ENCODE measurements at places on chromosomes 12 and 14. TPM values are rescaled to one million over a fixed set of nuclear protein-coding genes. Genes with fewer than 3 reads are reported as not detected.
A peak's percentile ranks its signal among the peaks of the same experiment; 100 is the strongest.

DNA sequence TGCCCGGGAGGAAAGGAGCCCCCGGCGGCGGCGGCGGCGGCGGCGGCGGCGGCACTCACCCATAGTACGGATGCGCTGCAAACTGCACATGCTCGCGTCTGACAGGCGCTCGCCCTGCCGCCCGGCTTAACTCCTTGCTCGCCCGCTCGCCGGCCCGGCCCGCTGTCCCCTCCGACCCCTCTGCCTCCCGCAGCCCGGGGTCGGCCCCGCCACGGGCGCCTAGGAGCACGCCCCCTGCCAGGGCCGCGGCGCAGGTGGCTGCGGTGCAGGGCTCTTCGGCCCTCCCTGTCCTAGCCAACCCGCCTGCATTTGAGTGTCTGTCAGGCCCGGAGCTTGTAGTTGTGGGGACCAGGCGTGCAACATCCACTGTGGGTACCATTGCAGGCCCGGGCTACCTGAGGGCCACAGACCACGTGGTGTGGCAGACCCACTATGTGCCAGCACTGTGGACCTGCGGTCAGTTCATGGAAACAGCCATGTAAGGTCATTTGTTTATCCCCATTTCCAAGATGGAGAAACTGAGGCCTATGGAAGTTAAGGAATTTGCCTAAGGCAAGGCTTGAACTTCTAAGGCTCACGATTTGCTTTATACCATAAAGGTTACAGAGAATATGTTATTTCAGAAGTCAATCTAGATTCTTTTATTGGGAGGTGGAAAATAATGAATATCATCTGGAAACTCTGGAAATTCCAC lies 17.6 kb upstream of the PLEKHH1 start:
- H3K4me1 ChIP-seq, result peaks cover 31% of the 10 kb centered on the region
- H3K27me3 ChIP-seq, result peaks cover 6% of the 10 kb centered on the region
- H3K27ac ChIP-seq, result no peak overlapping the region
- no peaks in the 10 kb centered on the region for H3K36me3 ChIP-seq

Gene BAZ1A
- total RNA-seq, result 19.2 TPM

Gene PPP2R5E
- total RNA-seq, result 22.0 TPM

Gene CMKLR1
- total RNA-seq, result 12.0 TPM

Gene TAS2R43
- 10.8 TPM for total RNA-seq

DNA sequence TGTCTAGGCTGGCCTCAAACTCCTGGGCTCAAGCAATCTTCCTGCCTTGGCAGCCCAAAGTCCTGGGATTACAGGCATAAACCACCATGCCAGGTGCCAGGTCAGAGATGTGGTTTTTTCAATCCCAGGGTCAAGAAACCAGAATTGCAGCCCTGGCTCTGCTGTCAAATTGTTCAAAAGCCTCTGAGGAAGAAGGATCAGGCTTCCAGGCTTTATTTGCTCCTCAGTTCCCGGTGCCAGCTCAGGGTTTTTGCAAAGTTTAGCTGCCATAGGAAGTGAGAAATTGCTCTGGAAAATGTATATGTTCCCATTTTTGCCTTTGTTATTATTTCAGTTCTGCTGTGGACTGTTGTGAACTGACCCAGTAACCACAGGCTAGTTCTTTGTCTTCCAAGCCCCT lies 28.7 kb downstream of the WNT5B start:
- H3K4me3 ChIP-seq, result no peak overlapping the region
- H3K4me1 ChIP-seq, result peaks cover 18% of the 10 kb centered on the region
- DNase-seq, result no peak
- H3K27ac ChIP-seq, result no peak overlapping the region
- peaks cover under 1% of the 10 kb centered on the region for H3K27me3 ChIP-seq

DNA sequence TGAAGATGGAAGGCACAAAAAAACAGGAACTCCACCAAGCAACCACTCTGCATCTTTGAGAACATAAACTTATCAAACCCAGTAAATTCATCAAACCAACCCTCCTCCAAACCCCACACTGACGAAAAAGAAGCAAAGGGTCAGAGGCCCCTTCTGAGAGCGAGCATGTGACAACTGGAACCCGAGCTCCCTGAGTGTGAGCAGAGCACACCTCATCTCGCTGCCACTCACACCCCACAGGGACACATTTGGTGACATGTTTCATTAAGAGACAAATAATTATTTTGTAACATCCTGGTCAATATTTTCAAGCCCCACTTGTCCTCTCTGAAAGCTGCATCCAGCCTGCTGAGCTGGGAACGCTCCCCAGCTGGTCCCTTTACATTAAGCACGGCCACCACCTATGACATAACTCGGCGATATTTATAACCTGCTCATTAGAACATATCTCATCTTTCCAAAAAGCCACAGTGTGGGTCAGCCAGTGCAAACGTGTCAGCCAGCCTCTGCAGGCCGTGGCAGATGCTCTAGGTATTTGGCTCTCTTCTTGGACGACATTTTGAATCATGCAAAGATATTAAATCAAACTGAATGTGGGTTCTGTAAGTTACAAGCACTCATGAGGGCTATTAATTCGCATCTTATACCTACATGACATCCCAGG lies 120.1 kb downstream of the TTC7B start:
- DNase-seq, result no peak
- no peak overlapping the region for H3K4me3 ChIP-seq
- H3K27ac ChIP-seq, result peak overlapping the region; percentile 43

DNA sequence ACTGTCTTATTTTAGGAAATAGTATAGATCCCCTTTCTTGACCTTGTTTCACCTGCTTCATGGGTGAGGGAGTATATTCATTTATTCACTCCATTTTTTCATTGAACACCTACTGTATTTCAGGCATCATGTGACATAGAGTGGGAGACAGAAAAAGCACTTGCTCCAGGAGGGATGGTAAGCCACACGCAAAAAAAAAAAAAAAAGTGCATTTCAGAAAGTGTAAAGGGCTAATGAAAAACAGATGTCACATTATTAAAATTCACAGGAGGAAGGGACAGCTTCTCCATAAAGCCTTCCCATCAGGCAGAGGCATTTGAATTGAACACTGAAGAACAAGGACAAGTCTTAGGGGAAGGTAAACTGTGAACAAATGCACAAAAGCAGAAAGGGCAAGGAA lies 7.5 kb downstream of the SLC8A3 start:
- H3K27me3 ChIP-seq, result no peaks in the 10 kb centered on the region
- H3K36me3 ChIP-seq, result no peaks in the 10 kb centered on the region
- H3K4me1 ChIP-seq, result no peaks in the 10 kb centered on the region

Gene KTN1
- 176 TPM for total RNA-seq

Gene KCTD10
- 32.1 TPM for total RNA-seq

GRCh38 chr12:96828169-96828789 lies 78.8 kb upstream of the NEDD1 start:
- no peaks in the 10 kb centered on the region for H3K27me3 ChIP-seq
- H3K27ac ChIP-seq, result no peak overlapping the region
- no peaks in the 10 kb centered on the region for H3K4me1 ChIP-seq
- no peak for DNase-seq
- no peak overlapping the region for H3K4me3 ChIP-seq

DNA sequence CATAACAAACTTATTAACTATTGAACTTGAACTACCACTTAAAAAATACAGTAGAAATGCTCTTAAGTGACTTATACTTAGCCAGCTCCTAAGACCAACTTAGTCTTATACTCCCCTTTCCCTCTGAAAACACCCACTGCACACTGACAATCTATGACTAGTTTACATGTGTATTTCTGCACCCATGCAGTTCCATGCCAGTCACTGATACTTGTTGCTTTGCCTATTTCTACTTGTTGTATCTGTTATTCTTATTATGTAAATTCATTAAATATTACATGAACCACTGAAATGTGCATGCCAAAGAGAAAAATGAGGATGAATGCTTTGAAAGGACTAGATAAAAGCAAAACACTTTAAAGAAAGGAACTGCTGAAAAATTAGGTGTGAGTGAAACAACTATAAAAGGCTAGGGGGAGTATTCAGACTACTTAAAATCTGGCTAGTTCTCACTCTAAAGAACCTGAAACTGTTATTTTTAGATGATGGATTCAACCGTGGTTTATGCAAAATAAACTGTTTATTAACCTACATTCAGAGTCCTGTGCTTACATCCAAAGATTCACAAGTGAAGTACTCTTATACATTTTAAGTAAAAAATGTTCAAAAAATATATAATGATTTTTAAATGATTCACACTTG lies 74.7 kb downstream of the RPS6KA5 start:
- no peak overlapping the region for H3K4me3 ChIP-seq
- H3K4me1 ChIP-seq, result no peaks in the 10 kb centered on the region
- H3K36me3 ChIP-seq, result no peaks in the 10 kb centered on the region
- H3K27me3 ChIP-seq, result no peaks in the 10 kb centered on the region

DNA sequence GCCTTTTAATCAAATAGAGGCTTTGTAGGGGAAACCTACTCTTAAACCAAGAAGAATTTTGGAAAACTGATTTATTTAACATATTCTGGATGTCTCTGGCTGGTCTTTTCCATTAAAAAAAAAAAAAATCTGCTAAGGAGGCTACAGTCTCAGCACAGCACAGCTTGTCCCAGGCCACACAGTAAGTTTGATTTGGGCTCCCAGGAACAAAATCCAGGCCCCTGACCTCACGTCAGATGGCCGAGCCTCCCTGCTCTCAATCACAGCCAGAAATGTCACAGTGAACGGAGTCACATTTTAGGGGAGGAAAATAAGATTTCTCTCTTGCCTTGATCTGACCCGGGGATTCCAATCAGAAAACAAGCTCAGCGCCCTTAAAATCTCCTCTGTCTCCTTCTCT lies 72.9 kb upstream of the TBX5 start:
- no peaks in the 10 kb centered on the region for H3K36me3 ChIP-seq
- H3K27me3 ChIP-seq, result peaks cover 82% of the 10 kb centered on the region
- no peak overlapping the region for H3K27ac ChIP-seq
- DNase-seq, result no peak

- H3K27ac ChIP-seq, result no peak overlapping the region
- peaks cover 25% of the 10 kb centered on the region for H3K4me1 ChIP-seq
- no peak overlapping the region for H3K4me3 ChIP-seq
- no peak for DNase-seq
- H3K27me3 ChIP-seq, result no peaks in the 10 kb centered on the region
Observed at GRCh38 chr12:94532490-94533422, 73.1 kb upstream of the CEP83 start.

DNA sequence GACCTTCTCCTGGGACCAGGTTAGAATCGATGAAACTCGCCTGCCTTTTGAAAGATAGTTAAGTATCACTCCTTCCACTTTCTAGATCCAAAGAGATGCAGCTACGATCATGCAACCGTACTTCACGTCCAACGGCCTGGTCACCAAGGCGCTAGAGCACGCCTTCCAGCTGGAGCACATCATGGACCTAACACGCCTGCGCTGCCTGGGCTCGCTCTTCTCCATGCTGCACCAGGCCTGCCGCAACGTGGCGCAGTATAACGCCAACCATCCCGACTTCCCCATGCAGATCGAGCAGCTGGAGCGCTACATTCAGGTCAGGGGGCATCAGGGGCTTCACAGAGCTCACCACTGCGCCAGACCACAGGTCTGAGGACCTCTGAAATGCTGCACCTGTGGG lies 51.4 kb downstream of the DYNC1H1 start:
- DNase-seq, result no peak
- no peaks in the 10 kb centered on the region for H3K4me1 ChIP-seq
- H3K4me3 ChIP-seq, result no peak overlapping the region

DNA sequence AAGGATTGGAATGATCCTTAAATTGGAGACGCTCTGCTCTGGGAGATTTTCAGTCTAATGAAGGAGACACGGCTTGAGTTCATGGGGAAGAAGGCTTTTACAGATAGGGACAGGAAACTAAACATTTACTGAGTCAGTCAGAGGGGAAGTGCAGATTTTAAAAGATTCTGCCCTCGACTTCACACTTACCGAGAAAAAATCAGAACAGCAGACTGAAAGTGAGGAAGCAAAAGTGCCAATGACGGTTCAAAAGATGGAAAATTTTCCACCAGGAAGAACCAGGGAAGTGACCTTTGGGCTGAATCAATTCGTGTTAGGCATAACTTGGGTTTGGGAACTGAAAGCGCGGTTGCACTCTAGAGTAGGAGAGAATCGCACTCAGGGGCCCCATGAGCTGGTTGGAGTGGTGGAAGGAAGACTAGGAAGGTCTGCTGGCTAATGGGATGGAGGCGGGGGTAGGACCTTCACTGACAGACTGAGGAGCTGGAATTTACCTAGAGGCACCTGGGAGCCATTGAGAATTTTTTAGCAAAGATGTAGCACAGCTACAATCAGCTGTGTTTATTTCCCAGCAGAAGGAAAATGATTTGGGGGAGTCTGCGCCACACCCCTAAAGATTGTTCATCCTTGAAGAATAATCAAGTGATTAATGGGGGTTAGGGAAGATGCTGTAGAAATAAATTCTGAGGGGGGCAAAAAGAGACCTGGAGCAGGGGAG lies 1.2 kb downstream of the KCNK13 start:
- peak overlapping the region; percentile 16 for H3K4me3 ChIP-seq
- no peaks in the 10 kb centered on the region for H3K36me3 ChIP-seq
- no peak overlapping the region for H3K27ac ChIP-seq
- peaks cover 61% of the 10 kb centered on the region for H3K27me3 ChIP-seq
- no peak for DNase-seq

GRCh38 chr14:96105089-96105925 lies 66.1 kb downstream of the C14orf132 start:
- H3K27me3 ChIP-seq, result no peaks in the 10 kb centered on the region
- no peaks in the 10 kb centered on the region for H3K36me3 ChIP-seq
- H3K4me3 ChIP-seq, result no peak overlapping the region
- H3K27ac ChIP-seq, result no peak overlapping the region
- no peak for DNase-seq
- H3K4me1 ChIP-seq, result peaks cover 16% of the 10 kb centered on the region

GRCh38 chr12:117742721-117743120 lies 226.1 kb downstream of the KSR2 start:
- H3K36me3 ChIP-seq, result no peaks in the 10 kb centered on the region
- H3K4me1 ChIP-seq, result no peaks in the 10 kb centered on the region
- H3K4me3 ChIP-seq, result no peak overlapping the region
- no peaks in the 10 kb centered on the region for H3K27me3 ChIP-seq

DNA sequence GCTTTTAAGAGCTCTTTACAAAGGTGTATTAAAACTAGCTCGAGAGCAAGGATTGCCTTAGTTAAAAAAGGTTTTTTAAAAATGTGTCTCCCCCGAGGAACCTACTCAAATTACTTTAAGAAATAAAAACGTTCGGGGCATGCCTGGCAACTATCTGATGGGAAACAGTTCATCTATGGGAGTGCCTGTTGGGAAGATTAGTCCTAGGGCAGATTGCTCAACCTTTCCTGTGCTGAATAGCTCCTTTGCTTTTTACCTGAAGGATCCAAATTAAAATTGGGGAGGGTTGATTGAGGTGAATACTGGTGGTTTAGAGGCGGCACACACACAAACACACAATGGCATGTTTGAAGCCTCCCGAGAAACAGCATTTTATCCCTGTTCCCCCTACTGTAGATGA lies 541.4 kb upstream of the ATP2B1 start:
- no peaks in the 10 kb centered on the region for H3K4me1 ChIP-seq
- no peak overlapping the region for H3K4me3 ChIP-seq
- H3K27me3 ChIP-seq, result no peaks in the 10 kb centered on the region
- no peak for DNase-seq
- H3K27ac ChIP-seq, result no peak overlapping the region

Data from spinal cord (tissue), 10 donors.